ENCODE measurements at places on chromosomes 5 and 9. TPM values are rescaled to one million over a fixed set of nuclear protein-coding genes. Genes with fewer than 3 reads are reported as not detected.

RAB3C gene
- not detected for total RNA-seq

GRCh38 chr9:2506321-2506720 is 115.3 kb upstream of the VLDLR start:
- DNase-seq: no peak

- no peak for DNase-seq
Observed at GRCh38 chr9:110928599-110928998, 109.7 kb downstream of the LPAR1 start.

FCHO2 gene
- 0.16 TPM for total RNA-seq

PTGDS gene
- not detected for total RNA-seq

- DNase-seq: no peak
Observed at GRCh38 chr9:130241198-130241535, 24.4 kb upstream of the HMCN2 start.

- no peak for DNase-seq
Observed at GRCh38 chr9:35831040-35831439, 2.0 kb downstream of the TMEM8B start.

- DNase-seq: no peak
Observed at GRCh38 chr5:158780656-158781237, 319.0 kb downstream of the EBF1 start.

- DNase-seq: no peak
Observed at GRCh38 chr9:69065660-69066059, 30.1 kb downstream of the FXN start.

GRCh38 chr9:110156902-110157301 is 51.1 kb downstream of the C9orf152 start:
- no peak for DNase-seq

GRCh38 chr9:134793288-134794188 is 87.1 kb upstream of the FCN2 start:
- no peak for DNase-seq

TTLL11 gene
- total RNA-seq: 2.5 TPM

GRCh38 chr9:36530224-36530623 is 42.5 kb upstream of the MELK start:
- DNase-seq: no peak

GRCh38 chr5:113804943-113805342 is 291.4 kb downstream of the YTHDC2 start:
- no peak for DNase-seq

DNA sequence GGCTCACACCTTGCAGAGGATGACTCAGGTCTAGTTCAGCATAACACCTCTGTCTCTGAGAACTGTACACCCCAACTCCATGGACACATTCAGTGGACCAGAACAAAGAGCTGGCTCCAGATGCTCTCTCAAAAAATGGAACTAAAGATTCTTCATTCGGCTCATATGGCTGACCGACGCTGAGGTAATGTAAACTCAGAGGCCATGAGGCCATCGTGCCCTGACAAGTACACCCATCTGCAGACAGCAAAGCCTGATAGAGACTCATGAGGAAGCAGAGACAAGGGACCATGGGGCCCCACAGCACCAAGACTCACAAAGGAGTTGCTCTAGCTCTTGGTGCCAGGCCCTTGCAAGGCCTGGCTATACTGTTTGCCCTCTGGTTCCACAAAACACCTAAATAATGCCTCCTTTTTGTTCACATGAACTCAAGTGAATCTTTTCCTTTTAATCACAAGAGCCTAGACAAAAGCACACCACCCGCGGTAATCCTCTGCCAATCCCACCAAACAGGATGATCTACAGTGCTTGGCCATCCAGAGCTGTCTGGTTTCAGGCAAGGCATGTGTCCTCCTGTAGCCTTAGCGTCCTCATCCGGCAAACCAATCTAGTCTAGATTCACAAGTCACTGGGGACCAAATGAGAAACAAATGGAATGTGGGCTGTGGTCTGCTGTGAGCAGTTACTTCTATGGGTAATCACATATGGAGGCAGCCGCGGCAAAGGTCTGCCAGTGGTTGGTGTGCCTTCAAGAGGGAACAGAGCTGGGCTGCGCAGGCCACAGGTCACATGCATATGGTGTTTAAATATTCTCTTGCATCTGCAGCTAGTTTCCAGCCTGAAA is 22.7 kb downstream of the MED27 start:
- DNase-seq: no peak

DNA sequence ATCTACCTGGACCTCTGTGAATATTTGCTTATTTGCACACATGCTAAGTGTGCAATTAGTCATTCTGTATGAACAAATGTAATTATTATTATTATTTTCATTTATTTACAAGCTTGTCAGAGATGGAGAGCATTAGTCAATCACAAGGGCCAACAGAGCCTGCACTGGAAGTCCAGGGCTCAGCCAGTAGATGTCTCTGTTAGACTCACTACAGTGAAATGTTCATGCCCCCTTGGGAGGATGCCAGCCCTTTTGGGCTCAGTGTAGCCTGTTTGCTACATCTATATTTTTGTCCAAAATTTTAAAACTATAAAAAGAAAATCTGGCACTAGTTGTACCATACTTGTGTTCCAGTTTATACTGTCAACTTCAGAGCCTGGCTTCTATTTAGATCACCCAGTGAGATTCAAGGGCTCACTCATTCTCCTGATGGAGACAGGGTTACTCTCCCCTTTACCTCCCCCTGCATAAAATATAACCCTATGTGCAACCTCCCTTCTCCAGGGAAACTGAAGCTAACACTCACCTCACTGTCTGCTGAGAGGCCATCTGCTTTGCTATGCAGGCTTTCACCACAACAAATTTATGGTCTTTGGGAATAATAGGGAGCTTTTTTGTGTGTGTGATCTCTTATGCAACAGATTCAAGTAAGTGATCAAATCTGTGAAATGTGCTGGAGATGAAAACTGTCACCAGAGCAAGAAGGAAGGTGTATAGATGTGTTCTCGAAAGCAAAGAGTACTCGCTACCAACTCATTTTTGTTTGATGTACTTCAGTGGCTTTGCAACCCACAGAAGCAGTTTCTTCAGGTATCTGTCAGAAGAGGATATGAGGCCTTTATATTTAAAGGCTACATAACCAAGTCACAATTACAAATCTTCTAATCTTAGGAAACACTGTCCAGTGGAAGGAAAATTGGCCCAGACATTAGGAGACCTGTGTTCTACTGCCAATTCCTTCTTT is 99.9 kb upstream of the TLE4 start:
- peak; percentile 8 for DNase-seq

Data from activated naive CD8-positive, alpha-beta T cell treated with anti-CD3 and anti-CD28 coated beads for 36 hours (primary cell).